ENCODE measurements at places on chromosomes 7 and 10.

GRCh38 chr10:6507311-6507710 is 72.8 kb downstream of the PRKCQ start:
- peak; percentile 46 for DNase-seq

DNA sequence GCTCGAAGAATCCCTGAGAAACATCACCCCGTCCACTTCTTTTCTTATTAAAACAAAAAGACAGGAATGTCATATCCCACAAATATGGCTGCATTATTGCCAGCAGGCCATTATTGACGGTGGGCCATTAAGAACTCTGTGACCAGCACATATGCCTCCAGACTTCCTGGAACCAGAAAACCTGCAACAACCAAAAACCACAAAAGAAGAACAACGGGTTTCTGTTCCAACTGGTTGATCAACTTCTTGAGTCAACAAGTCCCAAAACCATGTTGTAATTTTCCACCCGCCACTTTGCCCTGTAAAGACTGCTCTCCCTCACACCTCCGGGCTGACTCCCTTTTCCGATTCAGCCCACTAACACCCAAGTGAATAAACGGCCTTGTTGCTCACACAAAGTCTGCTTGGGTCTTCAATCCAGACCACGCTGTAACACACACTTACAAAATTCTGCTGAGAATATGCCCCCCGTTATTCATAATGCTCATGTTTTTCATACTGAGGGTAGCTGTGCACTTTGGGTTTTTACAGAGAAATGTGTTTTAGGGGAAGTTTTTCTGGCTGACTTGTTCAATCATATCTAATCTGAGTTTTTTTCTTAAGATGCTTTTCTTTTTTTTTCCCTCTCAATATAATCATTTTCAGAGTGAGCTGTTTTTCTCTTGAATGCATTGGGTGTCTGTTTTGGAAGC is 20.7 kb downstream of the ZNF107 start:
- no peak for DNase-seq

DNA sequence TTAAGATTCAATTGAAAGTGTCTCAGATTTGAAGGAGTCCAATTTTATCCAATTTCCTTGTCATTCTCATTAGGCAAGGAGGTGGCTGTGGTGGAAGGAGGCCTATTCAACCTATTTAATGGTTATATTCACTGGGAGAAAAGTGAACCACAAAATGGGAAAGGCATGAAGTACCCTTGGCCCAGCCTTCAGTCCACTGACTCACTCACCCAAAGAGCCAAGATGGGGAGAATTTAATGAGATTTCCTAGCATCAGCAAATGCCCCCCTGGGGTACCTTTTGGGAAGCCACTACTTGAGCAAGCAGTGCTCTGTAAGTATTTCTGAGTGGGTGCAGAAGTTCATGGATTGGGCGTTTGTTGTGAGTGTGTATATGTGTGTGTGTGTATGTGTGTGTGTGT is 144.1 kb downstream of the NRP1 start:
- DNase-seq = no peak

- DNase-seq = no peak
Observed at GRCh38 chr10:98340940-98341310, 72.9 kb upstream of the LOXL4 start.

- peak; percentile 12 for DNase-seq
Observed at GRCh38 chr10:124025660-124026588, 67.5 kb downstream of the CHST15 start.

GRCh38 chr10:42954766-42955492 is 121.9 kb upstream of the RET start:
- no peak for DNase-seq

DNA sequence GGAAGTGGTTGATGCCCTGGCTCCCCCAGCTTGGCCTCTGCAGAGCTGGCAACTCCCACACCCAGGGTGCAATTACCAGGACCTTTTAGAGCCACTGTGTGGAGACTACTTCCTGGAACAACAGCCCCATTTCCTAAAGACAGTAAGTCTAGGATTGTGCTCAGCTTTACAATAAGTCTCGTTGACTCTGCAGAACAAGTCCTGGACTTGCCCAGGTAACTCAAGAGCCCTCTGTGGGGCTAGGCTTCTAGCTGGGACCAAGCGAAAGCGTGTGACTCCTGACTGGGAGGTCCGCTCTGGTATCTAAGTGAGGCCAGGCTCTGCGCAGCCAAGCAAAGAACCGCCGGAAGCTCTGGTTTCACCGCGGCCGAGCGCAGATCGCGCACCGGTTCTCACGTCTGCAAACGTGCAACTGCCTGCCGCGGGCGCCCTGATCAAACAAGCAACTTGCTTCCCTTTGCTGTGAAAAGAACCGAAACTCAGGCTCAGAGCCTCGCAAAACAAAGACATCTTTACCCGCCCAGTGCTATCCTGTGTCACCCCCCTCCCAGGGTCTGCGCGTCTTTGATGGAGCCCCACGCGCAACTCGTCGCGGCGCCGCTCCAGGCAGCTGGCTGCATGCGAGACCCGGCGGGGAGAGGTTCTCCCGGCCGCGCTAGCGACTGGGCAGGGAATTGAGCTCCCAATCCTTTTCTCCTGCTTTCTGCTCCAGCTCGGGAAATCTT is 4.4 kb upstream of the PDLIM1 start:
- DNase-seq = peak; percentile 45
